ENCODE measurements at places on chromosomes 4 and X.

- DNase-seq, result no peak
Observed at GRCh38 chrX:2584251-2585157, 83.7 kb upstream of the DHRSX start.

GRCh38 chr4:101162990-101163380 is 184.3 kb downstream of the PPP3CA start:
- DNase-seq, result no peak

GRCh38 chrX:154815274-154815818 is 10.1 kb upstream of the MPP1 start:
- no peak for DNase-seq

DNA sequence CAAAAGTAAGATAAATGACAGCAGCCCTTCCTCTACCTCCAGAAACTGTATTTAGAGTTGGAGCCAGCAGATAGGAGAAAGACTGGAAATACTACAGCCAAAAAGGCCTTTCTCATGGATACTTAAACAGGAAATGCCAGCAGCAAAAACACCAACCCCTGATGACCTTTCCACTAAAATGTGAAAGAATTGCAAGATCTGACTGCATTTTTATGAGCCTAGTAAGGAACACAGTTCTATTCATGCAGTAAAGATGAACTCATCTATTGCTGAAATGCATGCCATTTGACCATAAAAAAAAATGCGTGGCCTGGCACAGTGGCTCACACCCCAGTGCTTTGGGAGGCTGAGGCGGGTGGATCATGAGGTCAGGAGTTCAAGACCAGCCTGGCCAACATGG is 19.9 kb downstream of the ABCG2 start:
- DNase-seq, result no peak

GRCh38 chr4:18201885-18202284 is 180.3 kb upstream of the LCORL start:
- no peak for DNase-seq

DNA sequence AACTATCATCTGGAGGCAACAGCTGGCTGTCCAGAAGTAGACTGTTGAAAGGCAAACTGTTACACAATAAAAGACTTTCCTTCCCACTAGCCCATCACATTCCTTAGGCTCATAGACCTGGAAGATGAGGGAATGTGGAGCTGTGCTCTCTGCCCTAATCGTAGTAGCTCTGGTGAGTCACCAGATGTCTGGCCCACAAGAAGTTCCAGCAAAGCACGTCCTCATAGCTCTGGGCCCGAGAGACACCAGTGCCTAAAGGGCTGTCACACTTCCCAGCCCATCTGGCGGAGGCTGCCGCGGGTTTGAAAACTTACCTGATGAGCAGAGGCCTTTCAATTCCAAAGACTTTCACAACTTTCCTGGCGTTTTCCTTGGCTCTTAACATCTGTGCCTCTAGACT is 81.7 kb upstream of the STOX2 start:
- DNase-seq, result no peak

GRCh38 chr4:176187624-176188023 is 7.8 kb downstream of the SPATA4 start:
- DNase-seq, result no peak

DNA sequence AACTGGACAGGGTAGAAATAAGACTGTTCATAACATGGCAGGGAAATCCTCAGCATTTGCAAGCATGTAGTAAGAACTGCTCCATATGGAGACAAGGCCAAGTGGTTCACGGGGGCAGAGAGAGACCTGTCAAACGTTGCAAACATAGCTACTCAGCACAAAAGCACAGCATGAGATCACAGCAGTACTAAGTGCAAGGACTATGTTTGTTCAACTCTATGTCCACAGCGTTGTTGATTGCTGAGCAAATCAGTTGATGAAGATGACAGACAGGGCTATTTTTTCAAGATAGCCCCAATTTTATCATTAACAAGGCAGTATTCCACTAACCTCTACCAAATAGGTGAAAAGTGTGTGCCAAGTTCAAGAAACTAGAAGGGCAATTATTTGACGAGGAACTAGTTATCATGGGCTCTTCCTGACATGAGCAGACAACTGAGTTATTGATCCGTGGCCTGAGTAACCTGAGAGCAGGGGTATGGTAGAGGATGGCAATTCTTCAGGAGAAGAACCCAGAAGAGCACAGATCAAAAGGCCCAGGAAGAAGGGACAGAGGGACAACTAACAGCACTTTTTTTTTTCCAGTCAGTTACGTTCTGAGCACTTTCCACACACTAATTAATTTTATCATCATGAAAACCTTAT is 57.4 kb downstream of the SPOCK3 start:
- DNase-seq, result no peak

DNA sequence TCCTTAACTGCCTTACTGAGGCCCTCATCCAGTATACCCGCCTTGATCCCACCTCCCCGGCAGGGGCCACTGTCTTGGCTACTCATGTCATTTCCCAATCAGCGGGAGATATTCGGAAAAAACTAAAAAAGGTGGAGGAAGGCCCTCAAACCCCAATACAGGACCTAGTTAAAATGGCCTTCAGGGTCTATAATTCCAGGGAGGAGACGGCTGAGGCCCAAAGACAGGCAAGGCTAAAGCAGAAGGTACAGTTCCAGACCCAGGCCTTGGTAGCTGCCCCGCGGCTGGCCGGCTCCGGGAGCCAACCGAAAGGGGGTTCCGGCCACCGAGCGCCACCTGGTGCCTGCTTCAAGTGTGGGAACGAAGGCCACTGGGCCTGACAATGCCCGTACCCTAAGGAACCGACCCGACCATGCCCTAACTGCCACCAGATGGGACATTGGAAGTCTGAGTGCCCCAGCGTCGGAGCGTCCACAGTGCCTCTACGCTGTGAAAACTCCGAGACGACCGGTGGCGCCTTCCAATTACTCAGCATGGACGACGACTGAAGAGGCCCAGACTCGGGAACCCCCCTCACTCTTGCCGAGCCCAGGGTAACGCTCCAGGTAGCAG is 959.6 kb downstream of the RPA4 start:
- no peak for DNase-seq

DNA sequence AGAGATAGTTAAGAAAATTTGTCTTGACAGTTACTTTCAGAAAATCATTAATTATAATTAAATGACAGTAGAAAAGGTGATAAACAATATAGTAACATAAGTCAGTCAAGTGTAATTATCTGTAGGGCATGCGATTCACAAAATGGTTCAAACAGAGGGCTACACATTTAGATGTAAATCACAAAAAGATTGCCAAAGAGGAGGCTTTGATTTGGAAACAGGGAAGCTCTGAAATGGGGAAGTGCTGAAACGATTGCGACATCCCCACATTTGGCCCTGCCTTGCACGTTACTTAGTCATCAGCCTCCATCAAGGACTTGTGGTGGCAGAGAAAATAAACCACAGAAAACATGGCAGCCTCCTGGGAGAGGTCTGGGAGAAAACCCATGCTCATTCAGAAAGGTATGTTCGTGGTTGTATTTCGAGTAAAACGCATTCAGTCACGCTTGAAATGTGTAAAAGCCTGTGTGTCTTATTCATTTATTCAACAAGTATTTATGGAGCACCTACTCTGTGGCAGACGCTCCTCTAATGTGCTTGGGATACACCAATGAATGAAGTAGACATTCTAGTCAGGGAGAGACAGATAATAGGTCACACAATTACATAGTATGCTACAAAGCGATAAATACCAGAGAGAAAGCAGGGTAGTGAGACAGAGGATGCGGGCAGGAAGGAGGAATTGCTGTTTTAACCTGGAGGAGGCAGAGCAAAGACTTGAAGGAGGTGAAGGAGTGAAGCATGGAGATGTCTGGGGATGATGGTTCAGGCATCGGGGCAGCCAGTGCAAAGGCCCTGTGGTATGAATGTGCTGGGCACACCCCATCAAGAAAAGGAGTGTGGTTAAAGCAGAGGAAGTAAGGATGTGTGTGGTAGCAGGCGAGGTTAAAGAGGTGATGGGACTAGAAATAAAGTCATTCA is 7.8 kb downstream of the RBM47 start:
- DNase-seq, result no peak

GRCh38 chrX:21715825-21716224 is 42.1 kb downstream of the SMPX start:
- no peak for DNase-seq

DNA sequence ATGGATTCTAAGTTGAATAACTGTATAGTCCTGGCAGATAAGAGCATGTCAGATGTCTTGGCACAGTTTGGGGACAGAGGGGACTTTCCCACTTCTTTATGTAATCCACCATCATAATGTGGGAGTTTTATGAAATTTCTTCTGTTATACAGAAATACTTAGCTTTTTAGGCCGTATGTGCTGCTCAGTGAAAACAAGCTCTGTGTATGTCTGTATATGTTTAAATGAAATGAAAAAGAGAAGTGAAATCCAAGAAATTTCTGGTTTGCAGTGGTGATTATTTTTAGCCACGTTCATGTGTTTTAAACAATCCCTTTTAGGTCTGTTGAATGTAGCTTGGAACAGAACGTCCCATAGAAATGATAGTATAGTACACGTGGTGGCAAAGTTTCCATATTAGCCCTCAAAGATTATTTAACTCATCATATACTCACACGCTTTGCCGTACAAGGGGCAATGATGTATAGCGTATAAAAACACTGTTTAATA is 41.0 kb downstream of the GAB1 start:
- DNase-seq, result no peak

DNA sequence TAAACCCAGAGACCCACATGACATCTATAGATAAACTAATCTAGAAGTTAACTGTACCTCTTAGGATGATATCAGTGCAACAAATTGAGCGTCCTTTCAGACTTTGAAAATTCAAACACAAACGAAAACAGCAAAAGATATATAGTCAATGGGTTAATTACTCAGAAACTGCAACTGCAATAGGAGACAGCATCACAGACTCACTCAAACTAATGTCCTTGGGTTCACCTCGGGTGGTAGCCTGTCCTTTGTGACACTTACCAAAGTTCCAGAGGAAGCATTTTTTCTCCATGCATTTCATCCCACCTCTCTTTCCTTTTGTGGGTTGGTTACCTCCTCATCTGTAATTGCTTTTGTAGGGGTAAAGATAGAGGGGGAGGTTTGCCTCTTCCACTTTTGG is 9.7 kb downstream of the GC start:
- no peak for DNase-seq

- no peak for DNase-seq
Observed at GRCh38 chr4:157223456-157223855, 2.9 kb downstream of the GRIA2 start.

- DNase-seq, result peak; percentile 11
Observed at GRCh38 chrX:15336023-15336413, 695 bp upstream of the PIGA start.

DNA sequence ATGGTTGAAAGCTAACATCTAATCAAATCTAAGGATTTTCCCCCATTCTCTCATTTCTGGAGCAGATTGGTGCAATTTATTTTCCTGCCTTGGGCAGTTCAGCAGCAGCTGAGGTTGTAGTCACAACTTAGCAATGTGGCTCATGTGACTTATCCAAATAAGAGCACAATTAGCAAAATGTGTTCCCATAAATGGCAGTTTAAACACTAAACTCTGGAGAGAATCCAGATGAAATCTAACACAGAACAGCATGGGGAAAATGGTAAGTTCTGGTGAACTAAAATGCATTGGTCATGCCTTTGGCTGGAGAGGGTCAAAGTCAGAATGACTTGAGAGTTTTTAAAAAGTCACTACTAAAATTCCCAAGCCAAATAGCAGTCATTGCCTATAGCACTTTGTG is 422.6 kb upstream of the DIPK2B start:
- DNase-seq, result no peak

DNA sequence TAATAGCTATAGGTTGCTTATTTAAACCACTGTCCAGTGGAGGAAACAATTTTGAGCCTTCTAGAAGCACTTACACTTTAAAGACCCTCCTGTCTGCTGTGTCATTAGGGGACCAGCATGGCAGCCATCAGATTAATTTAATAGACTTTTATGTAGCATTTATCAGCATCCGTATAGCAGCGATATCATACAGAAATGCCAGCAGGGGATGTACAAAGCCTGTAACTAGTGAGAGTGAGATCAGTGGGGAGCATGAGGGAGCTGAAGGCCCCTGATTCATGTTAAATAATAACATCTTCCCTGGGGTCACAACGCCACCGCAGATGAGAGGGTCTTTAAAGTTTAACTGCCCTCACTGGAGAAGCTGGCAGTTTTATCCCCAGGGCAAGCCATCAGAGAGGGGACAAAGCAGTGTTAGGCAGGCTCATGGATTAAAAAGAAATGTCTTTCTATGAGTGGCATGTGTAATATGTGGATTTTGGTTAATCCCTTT is 144.7 kb downstream of the PDGFRA start:
- DNase-seq, result no peak

DNA sequence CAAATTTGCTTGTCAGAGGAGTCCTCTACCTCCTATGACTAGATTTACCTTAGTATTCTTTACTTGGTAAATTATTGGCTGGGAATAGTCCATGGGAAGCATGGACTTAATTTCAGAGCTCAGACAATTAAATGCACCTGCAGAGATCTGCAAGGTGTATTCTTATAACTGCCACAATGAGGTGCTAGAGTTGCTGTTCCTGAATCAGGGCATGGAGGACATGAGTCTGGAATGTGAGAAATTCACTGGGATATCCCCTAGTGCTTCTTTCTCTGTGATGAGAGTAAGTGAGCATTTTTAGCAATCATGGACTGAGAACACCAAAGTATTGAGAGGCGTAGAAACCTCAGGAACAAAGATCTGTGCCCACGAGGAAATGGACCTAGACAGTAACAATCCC is 32.9 kb upstream of the GRID2 start:
- no peak for DNase-seq

DNA sequence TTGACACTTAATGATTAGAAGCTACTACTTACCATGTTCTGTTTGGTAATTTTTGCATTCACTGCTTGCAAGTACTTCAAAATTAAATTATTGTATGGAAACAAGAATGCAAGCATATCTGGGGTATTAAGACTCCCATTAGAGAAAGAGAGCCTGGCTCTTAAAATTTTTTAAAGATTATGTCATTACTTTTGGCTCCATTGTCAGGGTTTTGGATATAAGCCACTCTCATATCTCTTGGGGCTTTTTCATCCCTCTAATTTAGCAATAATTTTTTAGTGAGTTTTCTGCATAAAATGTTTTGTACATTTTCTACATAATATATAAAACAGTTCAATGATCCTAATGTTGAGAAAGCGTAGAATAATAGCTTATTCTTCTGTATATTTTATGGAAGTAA is 49.4 kb downstream of the SLC9A6 start:
- no peak for DNase-seq

- DNase-seq, result no peak
Observed at GRCh38 chr4:792626-793092, 33.3 kb downstream of the CPLX1 start.

- DNase-seq, result no peak
Observed at GRCh38 chrX:153611298-153612095, 12.6 kb upstream of the CCNQ start.

- no peak for DNase-seq
Observed at GRCh38 chr4:178958725-178959440, 1516.6 kb upstream of the AGA start.

DNA sequence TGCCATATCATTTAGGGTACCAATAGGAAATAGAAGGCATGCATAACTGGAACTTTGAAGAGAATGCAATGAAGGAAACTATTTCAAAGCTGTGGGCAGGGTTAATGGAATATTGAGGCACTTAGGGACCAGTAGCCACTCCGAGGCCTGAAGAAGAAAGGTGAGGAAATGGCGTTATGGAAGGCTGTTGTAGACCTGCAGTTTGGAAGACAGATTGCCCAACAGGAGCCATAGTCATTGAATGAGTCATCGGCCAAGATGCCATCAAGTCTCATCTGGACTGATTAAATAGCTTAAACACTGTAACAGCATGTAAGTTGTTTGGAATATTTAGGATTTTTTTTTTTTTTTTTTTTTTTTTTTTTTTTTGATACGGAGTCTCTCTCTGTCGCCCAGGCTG is 11.6 kb downstream of the CXCL13 start:
- DNase-seq, result no peak

- DNase-seq, result no peak
Observed at GRCh38 chr4:95537863-95538488, 10.8 kb downstream of the UNC5C start.

All from NCI-H524 treated with DMSO at 0.1 percent for 48 hours (cell line).